NAMALWA (cell line): ENCODE measurements at places on chromosomes 16 and 17.

DNA sequence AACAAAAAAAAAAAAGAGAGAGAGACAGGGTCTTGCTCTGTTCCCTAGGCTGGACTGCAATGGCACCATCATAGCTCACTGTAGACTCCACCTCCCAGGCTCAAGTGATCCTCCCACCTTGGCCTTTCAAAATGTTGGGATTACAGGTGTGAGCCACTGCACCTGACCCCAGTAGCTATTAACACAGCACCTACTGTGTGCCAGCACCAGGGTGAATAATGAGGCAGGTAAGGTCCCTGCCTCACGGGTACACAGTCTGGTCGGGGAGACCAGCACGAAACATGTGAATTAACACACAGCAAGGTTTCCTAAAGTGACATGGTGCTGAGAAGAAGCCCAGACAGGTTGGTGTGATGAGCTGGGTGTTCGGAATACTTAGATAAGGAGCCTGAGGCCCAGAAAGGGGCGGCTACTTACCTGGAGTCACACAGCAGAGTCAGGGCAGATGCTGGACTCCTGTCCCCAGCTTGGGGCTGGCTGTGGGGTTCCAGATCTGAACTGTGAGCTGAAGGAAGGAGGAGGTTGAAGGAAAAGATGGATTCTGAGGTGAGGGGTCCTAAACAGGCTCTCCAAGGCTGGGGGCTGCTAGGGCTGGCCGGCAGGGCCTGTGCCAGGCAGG is 10.5 kb upstream of the FBXL19 start:
- DNase-seq: no peak

DNA sequence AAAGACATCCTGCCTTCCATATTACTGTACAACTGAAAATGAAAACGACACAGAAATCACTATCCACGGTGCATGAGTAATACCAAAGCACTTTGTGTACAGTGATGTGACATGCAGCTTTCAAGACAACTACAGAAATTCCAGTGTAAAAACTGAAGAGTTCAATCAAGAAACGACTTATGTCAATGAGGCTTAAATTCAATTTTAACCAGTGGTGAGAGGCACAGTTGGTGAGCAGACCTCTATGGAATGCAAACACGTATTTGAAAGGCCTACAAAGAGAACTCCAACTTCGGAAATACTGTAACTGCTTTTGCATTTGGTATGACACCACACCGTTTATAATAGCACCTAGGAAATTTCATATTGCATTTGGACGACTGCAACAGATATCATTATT is 87.6 kb downstream of the USP31 start:
- DNase-seq: no peak

DNA sequence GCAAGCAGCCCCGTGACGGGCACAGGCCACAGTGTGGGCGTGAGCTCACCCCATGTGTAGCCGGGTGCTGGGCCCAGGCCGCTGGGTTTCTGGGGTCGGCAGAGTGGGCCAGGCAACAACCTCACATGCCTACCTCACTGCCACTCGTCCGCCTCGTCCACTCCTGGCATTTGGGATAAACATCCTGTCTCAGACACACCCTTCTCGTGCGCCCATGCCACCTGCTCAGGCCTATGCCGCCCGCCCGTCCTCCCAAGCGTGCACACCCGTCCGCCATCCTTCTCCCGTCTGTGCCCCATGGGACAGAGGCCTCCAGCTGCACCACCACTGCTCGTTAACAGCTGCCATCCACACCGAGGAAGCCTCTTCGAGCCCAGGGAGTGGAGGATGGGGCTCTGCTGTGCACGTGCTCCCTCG is 64.3 kb downstream of the KLHDC4 start:
- DNase-seq: peak; percentile 98

DNA sequence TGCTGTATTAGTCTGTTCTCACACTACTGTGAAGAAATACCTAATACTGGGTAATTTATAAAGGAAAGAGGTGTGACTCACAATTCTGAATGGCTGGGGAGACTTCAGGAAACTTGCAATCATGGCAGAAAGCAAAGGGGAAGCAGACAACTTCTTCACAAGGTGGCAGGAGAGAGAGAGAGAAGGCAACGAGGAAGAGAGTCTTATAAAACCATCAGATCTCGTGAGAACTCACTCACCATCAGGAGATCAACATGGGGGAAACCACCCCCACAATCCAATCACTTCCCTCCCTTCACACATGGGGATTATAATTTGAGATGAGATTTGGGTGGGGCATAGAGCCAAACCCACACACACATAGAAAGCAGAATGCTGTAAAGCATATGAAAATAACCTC is 896.2 kb downstream of the CDH11 start:
- DNase-seq: peak; percentile 11

- no peak for DNase-seq
These were observed 70.9 kb upstream of the SALL1 start for GRCh38 chr16:51222016-51222415.

GRCh38 chr17:45261577-45262515 is at the start of gene SPATA32:
Gene SPATA32 (minus strand): TSS chr17:45262094. CDS start chr17:45262016, 78 bp downstream.
- no peak for DNase-seq

- no peak for DNase-seq
These were observed 217.7 kb downstream of the CCDC182 start for GRCh38 chr17:57527221-57528057.

DNA sequence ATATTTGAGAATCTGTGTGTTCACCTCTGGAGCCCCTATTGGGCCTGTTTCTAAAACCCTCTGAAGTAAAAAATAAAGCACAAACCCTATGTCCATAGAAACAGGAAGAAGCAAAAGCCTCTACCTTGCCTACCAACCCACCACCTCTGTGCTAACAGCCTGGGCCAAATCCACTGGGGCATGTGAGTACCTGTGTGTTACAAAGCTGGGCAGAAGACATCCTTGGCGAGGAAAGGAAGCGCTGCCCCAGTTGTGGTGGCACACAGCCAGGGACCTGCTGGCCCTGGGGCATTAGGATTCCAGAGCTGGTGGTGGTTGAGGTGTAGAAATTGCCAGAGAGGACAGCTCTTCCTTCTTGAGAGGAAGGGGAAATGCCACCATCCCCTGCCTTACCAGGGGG is 30.0 kb downstream of the MYO18A start:
- DNase-seq: peak; percentile 33

- DNase-seq: no peak
These were observed 6.2 kb downstream of the LPCAT2 start for GRCh38 chr16:55515111-55515510.

- no peak for DNase-seq
These were observed 17.1 kb upstream of the ZFHX3 start for GRCh38 chr16:73064994-73065545.

DNA sequence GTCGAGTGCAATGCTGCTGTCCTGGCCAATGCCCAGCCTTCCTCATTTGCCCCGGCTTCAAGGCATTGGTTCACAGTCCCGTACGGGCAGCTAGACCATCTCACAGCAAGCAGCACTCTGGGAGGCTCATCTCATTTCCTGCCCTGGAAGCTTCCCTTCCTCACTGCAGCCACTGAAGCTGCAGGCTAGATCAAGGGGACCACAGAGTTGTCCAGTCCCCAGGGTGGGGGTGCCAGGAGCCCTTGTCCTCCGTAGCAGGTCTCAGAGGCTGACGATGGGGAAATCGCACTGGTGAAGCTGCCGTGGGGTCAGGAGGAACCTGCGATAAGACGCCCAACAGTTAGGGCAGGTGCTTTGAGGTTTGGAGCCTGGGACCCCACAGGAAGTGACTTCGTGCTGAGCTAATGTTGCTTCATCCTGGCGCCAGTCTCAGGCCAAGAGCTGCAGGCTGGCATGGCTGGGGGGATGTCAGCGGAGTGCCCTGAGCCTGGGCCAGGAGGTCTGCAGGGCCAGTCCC is at the start of gene SPNS3:
SPNS3 (plus strand) TSS at position 426 of the 517 bp plus-strand sequence; CDS start at position 454, 28 bp downstream.
- DNase-seq: peak; percentile 55

DNA sequence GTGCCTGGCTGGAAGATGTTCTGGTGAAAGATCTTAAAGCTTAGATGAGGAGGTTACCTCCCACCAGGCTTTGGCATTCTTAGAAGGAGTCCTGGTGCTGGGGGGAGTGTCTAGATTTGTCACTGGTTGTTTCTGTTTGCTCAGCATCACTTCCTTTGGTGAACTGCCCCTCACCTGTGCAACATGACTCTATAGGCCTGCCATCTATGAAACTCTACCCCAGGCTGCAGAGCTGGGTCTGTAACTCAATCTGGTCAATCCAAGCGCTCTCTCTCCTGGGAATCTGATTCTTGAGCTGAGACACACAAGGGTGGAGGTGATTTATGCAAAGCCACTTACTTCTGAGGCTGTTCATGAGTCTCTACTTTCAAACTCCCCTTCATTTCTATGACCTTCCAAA is 399.4 kb downstream of the NPIPA7 start:
- DNase-seq: no peak

- no peak for DNase-seq
These were observed 37.1 kb downstream of the NUP93 start for GRCh38 chr16:56767024-56767423.

DNA sequence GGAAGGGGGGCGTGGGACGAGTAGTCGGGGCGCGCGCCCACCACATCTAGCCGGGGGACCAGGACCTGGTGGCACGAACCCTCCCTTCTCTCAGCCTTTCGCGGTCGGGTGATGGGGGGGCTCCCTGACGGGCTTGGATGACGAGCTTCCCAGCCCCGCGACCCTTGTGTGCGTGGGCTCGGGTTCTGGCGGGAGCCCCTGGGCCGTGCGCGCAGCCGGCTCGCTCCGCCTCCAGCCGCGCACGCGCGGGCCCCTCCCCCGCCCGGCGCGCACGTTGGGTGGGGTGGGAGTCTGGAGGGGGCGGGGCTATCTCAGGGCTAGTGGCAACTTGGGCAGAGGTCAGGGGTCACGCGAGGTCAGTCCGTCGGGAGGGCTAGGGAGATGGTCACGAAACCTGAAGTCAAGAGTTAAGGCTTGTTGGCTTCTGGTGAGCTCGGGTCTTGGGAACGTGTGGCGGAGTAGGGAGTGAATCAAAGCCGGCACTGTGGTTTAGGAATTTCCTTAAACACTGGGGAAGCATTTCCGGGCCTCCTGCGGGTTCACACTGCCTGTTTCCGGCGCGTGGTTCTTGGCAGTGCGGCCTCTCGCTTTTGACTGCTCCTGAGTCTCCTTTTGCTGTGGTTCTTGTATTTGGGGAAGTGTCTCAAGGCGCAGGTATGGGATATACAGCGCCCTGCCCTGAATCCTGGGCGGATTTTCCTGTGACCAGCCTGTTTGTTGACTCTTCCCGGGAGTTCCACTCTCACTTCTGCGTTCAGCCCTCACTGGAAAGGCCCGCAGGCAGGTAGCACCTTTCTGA is at the start of gene SRCAP:
SRCAP (plus strand) TSS at position 356 of the 799 bp plus-strand sequence. CDS start 1,654 bp downstream, outside the sequence.
- peak; percentile 85 for DNase-seq
